ENCODE measurements at places on chromosomes 7 and 10.

DNA sequence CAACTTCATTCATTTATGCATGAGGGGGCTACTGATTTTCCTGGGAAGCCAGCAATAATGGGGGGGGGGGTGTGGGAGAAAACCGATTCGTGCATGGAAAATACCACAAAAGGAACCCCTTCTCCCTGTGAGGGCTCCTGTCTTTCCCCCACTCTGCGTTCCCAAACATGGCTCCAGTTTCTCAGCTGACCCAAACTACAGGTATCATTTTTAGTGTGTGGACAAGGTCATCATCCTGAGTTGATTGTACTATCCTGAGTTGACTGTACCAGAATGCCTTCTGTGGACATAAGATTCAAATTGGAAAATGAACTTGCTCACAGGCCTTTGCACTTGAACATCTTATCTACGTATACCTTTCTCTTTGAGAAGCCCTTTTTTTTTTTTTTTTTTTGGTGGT, 49.9 kb downstream of the ZRANB1 start:
- DNase-seq, result no peak

GRCh38 chr10:127992376-127992775, 85.5 kb downstream of the PTPRE start:
- no peak for DNase-seq

GRCh38 chr10:44333511-44333910, 51.4 kb downstream of the CXCL12 start:
- no peak for DNase-seq

DNA sequence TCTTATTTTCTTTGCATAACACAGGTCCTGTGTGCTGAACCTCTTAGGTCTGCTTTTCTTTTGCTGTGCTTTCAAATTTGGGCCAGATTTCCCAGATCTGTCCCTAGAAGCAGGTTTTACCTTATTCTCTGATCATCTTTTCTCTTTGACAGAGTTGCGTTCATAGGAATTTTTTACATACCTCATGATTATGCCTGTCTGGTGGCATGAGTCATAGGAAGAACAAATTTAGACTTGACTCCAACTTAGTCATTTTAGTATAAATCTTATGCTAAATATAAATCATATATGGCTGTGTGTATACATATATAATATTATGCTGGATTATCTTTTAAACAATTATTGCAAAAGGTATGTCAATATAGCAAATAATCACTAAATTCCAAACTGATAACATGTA, 1038.9 kb downstream of the GRM8 start:
- no peak for DNase-seq

DNA sequence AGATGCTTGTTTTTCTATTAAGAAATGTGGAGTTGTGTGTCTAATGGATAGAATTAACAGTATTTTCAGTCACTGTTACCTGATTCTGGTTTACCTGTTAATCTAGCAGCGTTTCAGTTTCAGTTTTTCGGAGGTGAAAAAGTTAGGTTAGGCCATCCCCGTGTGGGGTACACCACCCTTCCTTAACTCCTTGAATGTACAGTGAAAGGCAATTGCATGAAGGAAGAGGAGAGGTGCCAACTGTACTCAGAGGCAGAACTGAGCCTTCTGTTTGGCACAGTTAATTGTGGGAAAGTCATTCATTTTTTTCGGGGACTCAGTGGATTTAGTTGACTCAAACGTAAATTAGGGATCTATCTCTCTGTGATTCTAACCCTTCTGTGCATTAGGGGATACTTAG, 35.5 kb downstream of the RPA3 start:
- DNase-seq, result no peak

Measured in mesothelial cell of epicardium (in vitro differentiated cells).